ENCODE measurements at places on chromosomes 6 and 20.

DNA sequence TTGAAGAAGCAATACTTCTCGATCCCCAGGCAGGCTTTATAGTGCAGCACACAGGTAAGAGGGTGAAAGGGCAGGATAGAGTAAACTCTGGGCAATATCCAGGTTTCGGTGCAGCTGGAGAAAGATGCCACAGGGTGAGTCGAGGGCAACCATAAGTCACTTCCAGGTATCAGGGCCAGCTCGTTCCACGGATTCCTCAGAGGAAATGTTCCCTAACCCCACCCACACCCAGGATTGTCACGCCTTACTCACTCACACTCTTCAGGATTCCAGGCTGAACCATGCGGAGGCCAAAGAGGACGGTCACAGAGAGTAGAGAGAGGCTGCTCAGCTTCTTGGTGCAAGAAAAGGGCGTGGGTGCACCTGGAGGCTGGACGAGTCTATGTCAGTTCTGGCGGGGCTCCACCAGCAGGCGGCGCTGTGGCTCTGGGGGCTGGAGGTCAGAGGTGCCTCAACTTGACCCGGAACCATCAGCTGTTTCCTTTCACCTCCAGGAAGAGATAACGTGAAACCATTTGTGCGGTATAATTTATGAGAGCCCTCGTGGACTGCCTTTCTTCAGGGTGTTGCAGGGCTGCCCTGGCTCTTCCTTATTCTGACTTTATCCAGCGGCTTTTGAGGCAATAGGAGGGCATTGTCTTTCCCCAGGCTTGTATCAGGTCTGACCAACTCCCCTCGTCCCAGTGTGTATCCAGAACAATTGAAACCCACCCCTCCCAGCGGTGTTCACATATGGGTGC lies 14.5 kb upstream of the WFDC12 start:
- DNase-seq: peak; percentile 80

- no peak for DNase-seq
Measured at GRCh38 chr6:13683038-13683437, 28.6 kb downstream of the RANBP9 start.

DNA sequence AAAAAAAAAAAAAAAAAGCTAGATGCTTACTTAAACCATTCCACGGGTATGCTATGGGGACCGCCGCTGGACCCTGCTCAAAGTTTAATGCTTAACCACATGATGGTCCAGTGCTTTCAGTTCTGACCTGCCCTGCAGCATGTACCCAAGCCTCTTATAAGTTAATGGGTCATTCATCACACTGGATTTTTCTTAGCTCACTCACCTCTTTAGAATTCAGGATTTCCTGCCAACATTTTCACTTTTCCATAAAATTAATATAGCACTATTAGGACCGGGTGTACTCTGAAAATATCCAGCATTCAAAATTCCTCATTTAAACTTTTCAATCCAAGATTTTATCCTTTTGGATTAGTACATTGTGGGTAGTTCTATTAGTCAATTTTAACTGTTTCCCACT lies 140.8 kb downstream of the ALDH8A1 start:
- no peak for DNase-seq

DNA sequence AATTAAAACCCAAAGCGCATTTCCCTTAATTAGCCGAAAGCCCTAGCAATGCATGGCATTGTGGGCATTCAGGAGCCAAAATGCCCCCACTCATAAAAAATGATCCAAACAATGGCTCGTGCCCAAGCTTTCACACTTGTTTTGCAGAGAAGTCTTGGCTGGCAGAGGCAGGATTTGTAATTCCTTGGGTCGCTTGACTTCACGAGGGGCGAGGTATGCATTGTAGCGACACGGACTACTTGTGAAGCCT lies 613 bp upstream of the SASH1 start:
- no peak for DNase-seq

- peak; percentile 16 for DNase-seq
Measured at GRCh38 chr20:59778615-59779200, 154.7 kb downstream of the SYCP2 start.

- no peak for DNase-seq
Measured at GRCh38 chr6:7262746-7263518, 50.1 kb downstream of the SSR1 start.

GRCh38 chr6:64225503-64225902 lies 589.9 kb downstream of the PHF3 start:
- no peak for DNase-seq

GRCh38 chr20:416950-417800 lies 9.1 kb downstream of the RBCK1 start:
- no peak for DNase-seq

DNA sequence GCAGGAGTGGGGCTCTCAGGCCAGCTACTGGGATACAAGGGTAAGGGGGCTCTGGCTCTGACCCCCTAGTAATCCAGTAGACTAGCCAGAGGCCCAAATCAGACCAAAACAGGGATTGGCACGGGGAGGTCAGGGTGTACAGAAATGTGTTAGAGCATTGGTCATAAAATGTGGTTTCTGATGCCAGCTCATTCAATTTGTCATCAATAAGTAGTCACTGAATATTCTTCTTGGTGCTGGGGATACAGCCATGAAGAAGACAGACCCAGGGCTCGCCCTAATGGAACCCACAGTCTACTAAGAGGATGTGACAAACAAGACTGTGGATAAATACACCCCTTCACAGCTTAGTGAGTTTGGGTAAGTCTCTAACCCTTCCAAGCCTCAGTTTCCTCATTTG lies 11.1 kb downstream of the MAP1LC3A start:
- no peak for DNase-seq

GRCh38 chr6:125957845-125958244 lies 1.3 kb downstream of the HINT3 start:
- DNase-seq: no peak

DNA sequence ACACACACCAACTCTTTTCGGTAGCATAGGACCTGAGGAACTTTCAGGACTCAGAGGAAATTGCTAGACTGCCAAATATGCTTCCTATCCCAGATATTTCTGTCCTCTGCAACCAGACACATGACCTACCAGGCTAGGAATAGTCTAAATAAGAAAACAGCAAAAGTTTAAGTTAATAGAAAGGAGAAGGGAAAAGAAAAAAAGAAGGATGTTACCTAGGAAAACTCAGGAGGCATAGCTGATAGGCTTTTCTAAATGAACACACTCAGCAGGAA lies 74.6 kb downstream of the MAP3K5 start:
- DNase-seq: no peak

DNA sequence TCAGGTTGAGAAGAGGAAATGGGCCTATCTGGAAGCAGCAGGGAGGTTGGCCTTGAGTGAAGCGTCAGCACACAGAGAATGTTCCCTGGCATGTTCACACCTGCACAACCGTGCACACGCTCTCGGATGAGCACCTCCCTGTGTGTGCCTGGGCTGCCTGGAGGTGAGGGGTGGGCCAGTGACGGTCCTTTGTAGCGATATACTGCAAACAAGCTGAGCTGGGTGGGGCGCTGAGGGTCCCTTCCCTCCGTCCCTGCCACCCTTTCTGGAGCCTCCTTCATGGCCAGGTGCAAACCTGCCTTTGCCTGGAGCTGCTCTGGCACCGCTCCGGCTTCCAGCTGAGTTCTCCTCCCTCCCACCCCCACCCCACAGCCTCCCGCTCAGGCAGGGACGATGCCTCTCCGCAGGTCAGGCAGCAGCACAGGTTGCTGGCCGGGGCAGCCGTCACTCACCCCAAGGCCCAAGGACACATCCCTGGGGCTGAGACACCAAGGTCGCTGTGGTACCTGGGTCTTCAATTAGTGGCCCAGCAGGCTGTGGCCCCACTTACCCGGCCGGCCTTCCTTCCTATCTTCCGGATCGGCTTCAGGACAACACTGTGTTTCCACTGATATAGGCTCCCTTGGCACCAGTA lies 111.6 kb downstream of the ERMARD start:
- DNase-seq: no peak

DNA sequence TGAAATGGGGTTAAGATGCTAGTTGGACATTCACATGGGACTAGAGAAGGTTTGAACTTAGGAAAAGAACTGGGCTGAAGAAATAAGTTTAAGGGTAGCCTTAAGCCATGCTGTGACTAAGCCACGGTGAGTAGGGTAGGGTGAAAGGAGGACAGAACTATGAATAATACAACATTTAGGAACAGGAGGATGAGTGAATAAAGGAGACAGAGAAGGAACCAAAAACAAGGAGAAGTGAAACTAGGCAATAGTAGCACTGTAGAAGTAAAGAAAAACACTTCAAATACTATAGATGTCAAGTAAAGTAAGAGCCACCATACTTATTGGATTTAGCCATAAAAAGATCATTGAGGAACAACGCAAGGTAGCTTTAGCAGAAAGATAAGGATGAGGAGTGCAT lies 111.2 kb downstream of the KCNQ5 start:
- no peak for DNase-seq

DNA sequence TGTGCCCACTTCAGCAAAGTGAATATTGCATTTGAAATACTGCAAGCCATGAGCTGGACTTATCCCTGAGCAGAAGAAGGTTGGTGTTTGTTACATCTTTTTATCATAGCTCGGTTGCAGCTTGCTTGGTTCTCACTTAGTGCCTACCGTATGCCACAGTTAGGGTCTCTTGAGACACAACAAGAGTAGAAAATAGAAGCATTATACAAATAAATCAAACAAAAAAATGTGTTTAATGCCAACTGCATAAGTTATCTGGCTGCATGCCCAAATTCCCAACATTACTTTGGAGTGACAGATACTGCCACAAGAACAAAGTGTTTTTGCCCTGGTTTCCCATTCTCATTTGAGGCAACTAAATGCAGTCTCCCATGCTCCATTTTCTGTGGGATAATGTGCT lies 53.9 kb upstream of the LAMP5 start:
- no peak for DNase-seq

- no peak for DNase-seq
Measured at GRCh38 chr20:50409495-50409894, 100.7 kb upstream of the PTPN1 start.

GRCh38 chr6:47181681-47182080 lies 128.0 kb downstream of the TNFRSF21 start:
- no peak for DNase-seq

- DNase-seq: no peak
Measured at GRCh38 chr6:19369785-19370184, 467.4 kb upstream of the ID4 start.

GRCh38 chr6:91711518-91711917 lies 1124.6 kb upstream of the MAP3K7 start:
- no peak for DNase-seq

DNA sequence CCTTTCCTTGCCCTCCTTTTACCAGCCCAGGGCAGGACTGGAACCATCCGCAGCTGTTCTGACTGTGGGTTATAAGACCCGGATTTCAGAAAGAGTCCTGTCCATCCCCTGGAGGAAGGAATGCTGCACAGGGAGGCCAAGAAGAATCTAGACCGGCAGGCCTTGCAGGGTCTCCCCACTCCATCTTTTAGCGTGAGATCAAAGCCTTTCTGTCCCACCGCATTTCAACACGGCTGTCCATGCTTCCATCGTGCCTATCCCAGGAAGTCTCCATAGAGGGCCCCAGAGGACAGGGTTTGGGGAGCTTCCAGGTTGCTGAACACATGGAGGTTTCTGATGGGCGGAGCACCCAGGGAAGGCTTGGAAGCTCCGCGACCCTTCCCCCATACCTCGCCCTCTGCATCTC lies 79.3 kb upstream of the AGPAT4 start:
- DNase-seq: peak; percentile 63

DNA sequence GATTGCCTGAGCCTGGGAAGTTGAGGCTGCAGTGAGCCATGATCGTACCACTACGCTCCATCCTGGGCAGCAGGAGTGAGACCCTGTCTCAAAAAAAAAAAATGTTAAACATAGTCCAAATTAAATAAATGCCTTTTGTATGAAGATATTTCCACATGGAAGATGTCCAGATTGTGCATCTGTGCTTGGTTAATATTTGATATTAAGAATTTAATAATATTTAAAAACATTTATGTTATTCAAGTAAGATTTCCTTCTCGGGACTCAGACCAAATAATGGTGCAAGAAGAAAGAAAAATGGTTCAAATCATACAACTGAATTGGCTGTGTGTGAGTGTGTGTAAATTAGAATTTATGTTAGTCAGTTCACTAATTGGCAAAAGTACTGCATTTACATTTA lies 202.5 kb downstream of the TBC1D7 start:
- no peak for DNase-seq

- DNase-seq: no peak
Measured at GRCh38 chr6:125094563-125094962, 59.0 kb upstream of the TPD52L1 start.

GRCh38 chr20:51135926-51136715 lies 113.2 kb upstream of the KCNG1 start:
- DNase-seq: no peak
